Omental fat pad (tissue), 4 donors: ENCODE measurements at places on chromosomes 2 and 18. TPM values are rescaled to one million over a fixed set of nuclear protein-coding genes. Genes with fewer than 3 reads are reported as not detected.

- DNase-seq: no peak
Observed at GRCh38 chr18:77069931-77070330, 62.7 kb downstream of the MBP start.

- DNase-seq: no peak
Observed at GRCh38 chr2:29871541-29871940, 49.8 kb downstream of the ALK start.

DNA sequence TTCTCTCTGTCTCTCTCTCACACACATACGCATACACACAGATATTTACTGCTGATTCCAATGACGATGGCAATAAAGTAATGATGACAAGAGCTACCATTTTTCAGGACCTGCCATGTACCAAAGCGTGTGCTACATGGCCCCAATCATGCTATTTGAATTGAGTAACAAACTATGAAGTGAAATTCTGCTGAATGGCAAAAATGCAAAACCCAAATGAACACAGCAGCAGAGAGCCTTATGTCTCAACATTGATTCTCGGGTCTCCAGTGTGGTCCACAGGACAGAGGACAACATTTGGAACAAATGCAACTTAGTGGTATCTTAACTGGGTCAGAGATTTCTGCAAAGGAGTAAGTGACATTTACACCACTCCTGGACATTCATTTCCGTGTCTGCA is 117.4 kb downstream of the PIEZO2 start:
- no peak for DNase-seq

DNA sequence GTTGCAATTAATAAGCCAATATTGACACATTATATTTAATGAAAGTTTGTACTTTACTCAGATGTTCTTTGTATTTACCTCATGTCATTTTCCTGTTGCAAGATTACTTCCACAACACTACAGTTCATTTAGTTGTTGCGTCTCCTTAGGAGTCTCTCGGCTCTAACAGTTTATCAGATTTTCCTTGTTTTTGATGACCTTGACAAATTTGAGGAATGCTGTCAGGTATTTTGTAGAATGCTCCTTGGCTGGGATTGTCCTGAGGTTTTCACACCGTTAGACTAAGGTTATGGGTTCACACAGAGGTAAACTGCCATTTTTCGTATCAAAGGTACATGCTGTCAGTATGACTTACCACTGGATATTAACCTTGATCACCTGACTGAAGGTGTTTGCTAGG is 416.6 kb upstream of the TNP1 start:
- DNase-seq: no peak

DNA sequence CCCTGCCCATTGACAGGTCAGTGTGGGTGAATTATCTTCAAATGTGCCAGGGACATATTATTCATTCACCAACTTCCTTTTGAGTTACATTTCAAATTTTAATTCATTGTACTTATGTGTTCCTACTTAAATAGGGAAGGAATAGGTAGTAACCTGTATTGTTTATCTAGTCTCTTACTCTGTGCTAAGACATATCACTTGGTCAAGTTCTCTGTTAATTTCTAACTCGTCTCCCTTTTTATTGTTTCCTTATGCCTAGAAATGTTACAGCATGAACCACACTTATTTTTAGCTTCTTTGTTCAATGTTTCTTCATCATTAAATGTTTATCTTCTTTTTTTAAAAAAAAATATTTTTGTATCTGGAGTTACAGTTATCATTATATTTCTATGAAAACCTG is 151.9 kb downstream of the HAUS1 start:
- DNase-seq: no peak

- no peak for DNase-seq
Observed at GRCh38 chr2:200225951-200226350, 80.5 kb upstream of the SPATS2L start.

GRCh38 chr2:12980817-12981216 is 264.1 kb downstream of the TRIB2 start:
- no peak for DNase-seq

MYL1 gene
- total RNA-seq: not detected

PDCD1 gene
- total RNA-seq: 0.37 TPM

RGPD3 gene
- 0.47 TPM for total RNA-seq

VWC2L gene
- total RNA-seq: not detected
